Neuronal stem cell (in vitro differentiated cells): ENCODE measurements at places on chromosomes 5 and 9.

DNA sequence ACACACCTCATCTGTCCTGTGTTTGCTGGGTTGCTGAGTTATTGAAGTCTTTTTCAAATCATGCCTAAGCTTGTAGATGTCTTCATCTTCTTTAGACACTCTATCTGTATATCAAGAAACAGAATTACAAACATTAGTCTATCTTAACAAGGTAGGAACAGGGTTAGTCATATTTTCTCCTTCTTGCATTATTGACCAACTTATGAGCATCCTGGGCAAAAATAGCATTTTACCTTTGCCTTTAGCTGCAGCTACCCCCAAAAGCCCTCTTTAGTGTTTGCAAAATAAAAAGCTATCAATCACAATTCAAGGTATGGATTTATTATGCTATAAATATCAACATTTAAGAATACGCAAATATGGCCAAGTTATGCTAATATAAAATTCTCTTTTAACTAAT lies 3.4 kb downstream of the PLK2 start:
- H3K4me1 ChIP-seq = peaks cover 17% of the 10 kb centered on the region
- H3K36me3 ChIP-seq = peaks cover 73% of the 10 kb centered on the region

DNA sequence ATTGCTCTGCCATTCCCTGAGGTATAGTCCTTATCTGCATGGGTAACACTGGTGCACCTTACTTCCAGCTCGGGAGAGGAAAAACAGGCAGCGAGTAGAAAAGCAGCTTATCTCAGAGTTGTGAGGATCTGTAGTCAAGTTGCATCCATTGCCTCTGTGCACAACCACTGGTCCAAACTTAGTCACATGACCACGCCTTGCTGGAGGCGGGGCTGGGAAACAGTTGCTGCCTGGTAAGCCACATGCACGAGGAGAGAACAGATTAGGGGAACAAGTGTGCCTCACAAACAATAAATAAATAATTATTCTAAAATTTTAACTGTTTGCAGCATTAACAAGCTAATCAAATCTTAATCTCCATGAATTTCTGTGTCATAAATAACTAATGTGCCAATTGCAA lies 18.6 kb downstream of the ZNF622 start:
- DNase-seq = no peak
- no peak overlapping the region for H3K27ac ChIP-seq
- H3K4me3 ChIP-seq = no peak overlapping the region
- H3K4me1 ChIP-seq = no peaks in the 10 kb centered on the region
- H3K36me3 ChIP-seq = peaks cover 49% of the 10 kb centered on the region

DNA sequence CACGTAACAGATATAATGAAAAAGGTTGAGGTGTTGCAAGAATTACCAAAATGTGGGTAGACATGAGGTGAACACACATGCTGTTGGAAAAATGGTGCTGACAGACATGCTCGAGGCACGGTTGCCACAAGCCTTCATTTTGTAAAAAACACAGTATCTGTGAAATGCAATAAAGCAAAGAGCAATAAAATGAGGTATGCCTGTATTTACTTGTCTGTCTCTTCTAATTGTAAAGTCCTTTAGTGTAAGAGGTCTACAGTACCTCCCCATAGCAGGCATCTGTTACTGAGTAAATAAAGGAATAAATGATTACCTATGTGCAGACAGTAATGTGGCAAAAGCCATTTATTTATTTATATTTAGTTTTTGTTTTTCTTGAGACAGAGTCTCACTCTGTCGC lies 3.0 kb upstream of the CAST start:
- no peak overlapping the region for H3K27ac ChIP-seq
- no peak overlapping the region for H3K4me3 ChIP-seq
- no peaks in the 10 kb centered on the region for H3K36me3 ChIP-seq
- no peak for DNase-seq

DNA sequence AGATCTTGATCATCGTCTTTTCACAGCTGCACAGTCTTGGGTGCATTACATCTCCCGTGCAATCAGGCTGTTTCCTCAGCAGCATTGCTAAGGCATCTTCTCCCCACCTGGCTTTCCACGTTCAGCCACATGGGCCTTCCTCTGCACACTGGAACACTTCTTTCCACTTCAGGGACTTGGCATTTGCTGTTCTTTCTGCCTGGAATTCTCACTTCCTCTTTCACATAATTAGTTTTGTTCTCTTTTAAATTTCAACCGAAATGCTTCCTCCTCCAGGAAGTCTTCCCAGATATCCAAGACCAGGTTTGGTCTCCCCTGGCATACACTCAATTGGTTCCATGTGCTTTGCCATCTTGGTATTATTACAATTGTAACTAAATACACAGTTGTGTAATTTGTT lies 43.8 kb downstream of the WHRN start:
- no peaks in the 10 kb centered on the region for H3K27me3 ChIP-seq
- H3K27ac ChIP-seq = no peak overlapping the region
- H3K4me3 ChIP-seq = no peak overlapping the region
- DNase-seq = no peak
- H3K36me3 ChIP-seq = no peaks in the 10 kb centered on the region
- H3K4me1 ChIP-seq = no peaks in the 10 kb centered on the region

GRCh38 chr5:132663771-132664695 lies 6.1 kb downstream of the IL13 start:
- no peaks in the 10 kb centered on the region for H3K36me3 ChIP-seq
- no peak overlapping the region for H3K4me3 ChIP-seq
- H3K27ac ChIP-seq = no peak overlapping the region
- no peak for DNase-seq
- H3K27me3 ChIP-seq = peaks cover 56% of the 10 kb centered on the region

DNA sequence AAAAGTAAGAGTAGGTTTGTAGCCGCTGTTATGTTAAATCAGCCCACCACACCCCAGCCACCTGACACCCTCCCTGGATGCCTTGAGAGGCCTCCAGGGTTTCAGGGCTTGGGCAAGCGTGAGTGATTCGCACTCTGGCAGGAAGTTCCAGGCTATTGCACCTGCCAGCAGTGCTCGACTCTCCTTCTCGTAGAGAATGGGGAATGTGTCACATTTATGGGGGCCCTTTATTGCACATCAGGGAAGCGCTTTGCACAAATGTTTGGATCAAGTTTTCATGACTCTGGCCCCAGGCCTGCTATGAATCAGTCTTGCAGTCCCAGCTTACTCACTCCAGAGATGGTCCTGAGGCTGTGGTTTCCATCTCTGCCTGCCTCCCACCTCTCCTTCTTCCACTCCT lies 66.1 kb upstream of the ADRA1B start:
- no peak overlapping the region for H3K27ac ChIP-seq
- no peak overlapping the region for H3K4me3 ChIP-seq
- no peaks in the 10 kb centered on the region for H3K36me3 ChIP-seq
- no peak for DNase-seq
- no peaks in the 10 kb centered on the region for H3K27me3 ChIP-seq

DNA sequence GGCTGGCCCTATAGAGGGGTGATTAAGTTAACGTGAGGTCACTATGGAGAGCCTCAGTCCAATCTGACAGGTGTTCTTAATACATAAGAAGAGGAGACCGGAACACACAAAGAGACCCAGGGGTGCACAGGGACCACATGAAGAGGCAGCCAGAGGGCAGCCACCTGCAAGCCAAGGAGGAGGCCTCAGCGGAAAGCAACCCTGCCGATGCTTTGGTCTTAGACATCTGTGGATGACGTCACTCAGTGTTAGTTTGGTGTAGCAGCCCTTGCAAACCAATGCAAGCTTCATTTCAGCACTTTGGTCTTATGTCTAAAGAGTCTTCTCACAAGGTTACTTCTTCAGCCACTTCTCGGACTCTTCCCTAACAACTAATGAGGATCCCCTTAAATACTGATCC lies 47.6 kb upstream of the GRHPR start:
- DNase-seq = no peak
- H3K36me3 ChIP-seq = no peaks in the 10 kb centered on the region
- no peak overlapping the region for H3K27ac ChIP-seq
- no peak overlapping the region for H3K4me3 ChIP-seq
- H3K27me3 ChIP-seq = no peaks in the 10 kb centered on the region

- no peak for DNase-seq
- no peaks in the 10 kb centered on the region for H3K36me3 ChIP-seq
- no peak overlapping the region for H3K27ac ChIP-seq
- H3K4me3 ChIP-seq = no peak overlapping the region
- peaks cover 1% of the 10 kb centered on the region for H3K4me1 ChIP-seq
Measured at GRCh38 chr5:168714046-168714445, 134.9 kb upstream of the PANK3 start.

DNA sequence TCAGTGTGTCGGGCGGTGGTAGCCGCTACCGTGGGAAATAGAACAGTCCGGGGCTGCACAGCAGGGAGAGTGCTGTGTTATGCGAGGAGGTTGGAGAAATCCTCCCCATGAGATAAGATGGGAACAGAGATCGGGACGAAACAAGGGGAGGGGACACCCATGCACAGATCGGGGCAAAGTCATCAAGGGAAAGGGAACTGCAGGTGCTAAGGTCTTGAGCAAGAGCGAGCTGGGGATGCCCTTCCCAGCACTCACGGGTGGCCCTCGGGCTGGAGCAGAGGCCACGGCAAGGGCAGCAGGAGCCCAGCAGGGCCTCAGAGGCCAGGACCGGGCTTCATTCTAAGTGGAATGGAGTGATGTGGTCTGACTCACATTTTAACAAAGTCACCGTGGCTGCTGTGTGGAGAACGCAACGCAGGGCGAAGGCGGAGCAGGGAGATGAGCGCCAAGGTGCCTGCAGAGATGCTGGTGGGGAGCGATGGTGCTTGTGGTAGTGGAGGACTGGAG lies 7.7 kb downstream of the IL13 start:
- peaks cover 15% of the 10 kb centered on the region for H3K4me1 ChIP-seq
- no peak overlapping the region for H3K4me3 ChIP-seq
- no peak for DNase-seq
- H3K27me3 ChIP-seq = no peaks in the 10 kb centered on the region
- H3K27ac ChIP-seq = no peak overlapping the region

GRCh38 chr5:119512277-119512676 lies 60.0 kb downstream of the HSD17B4 start:
- H3K4me1 ChIP-seq = no peaks in the 10 kb centered on the region
- H3K4me3 ChIP-seq = no peak overlapping the region
- H3K27ac ChIP-seq = no peak overlapping the region
- H3K36me3 ChIP-seq = peaks cover 48% of the 10 kb centered on the region
